ENCODE measurements at places on chromosomes 13 and 19.

DNA sequence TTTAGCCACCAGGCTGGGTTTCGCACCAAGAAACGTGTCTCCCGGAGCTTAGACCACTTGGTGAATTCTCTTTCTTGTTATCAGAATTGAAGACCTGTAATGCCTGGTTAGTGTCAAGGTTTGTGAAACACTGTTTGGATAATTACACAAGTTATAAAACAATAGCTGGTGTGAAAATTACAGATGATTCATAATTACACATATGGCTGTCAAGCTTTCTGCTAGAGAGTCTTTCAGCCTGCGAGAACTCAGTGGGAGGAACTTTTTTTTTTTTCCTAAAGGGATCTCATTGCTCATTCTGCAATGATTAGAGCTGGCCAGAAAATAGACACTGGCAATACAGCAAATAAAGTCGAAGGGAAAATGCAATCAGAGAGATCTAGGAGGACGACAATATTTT lies 13.4 kb upstream of the KLK4 start:
- DNase-seq, result no peak

DNA sequence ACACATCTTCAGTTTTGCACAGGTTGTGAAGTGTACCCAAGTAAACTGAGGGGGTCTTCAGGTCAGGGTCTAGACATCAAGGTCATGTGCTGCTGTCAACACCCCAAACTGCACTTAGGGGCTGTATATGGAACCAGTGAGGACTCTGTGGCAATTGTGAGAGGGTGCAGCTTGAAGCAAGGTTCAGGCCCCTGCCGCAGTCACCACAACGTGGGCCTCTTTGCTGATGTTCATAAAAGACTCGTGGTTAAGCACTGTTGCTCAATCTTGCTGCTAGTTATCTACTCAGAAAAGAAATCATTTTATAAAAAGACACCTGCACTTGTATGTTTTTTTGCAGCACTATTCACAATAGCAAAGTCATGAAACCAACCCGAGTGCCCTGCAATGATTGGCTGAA lies 907.4 kb downstream of the UQCRFS1 start:
- no peak for DNase-seq

GRCh38 chr19:13044231-13044836 lies 49.1 kb downstream of the NFIX start:
- no peak for DNase-seq

DNA sequence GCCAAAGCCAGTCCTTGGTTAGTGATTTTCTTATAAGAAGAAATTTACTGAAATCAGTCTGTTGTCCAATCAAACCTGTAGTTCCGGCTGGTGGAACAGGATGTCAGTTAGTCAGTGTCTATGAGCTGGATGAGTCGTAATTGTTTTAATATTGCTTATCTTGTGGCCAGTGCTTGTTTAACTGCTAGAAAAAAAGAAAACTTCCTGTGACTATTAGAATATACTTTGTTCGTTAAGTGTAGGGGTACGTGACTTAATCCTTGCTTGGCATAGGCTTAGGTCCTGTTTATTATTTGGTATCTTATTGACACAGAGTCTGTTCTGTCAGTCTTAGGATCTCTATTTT lies 1484.8 kb upstream of the MIR17HG start:
- no peak for DNase-seq

GRCh38 chr19:55105237-55105636 lies 12.2 kb downstream of the PPP1R12C start:
- DNase-seq, result no peak

GRCh38 chr13:113654591-113655345 lies 3.2 kb downstream of the ATP4B start:
- no peak for DNase-seq

DNA sequence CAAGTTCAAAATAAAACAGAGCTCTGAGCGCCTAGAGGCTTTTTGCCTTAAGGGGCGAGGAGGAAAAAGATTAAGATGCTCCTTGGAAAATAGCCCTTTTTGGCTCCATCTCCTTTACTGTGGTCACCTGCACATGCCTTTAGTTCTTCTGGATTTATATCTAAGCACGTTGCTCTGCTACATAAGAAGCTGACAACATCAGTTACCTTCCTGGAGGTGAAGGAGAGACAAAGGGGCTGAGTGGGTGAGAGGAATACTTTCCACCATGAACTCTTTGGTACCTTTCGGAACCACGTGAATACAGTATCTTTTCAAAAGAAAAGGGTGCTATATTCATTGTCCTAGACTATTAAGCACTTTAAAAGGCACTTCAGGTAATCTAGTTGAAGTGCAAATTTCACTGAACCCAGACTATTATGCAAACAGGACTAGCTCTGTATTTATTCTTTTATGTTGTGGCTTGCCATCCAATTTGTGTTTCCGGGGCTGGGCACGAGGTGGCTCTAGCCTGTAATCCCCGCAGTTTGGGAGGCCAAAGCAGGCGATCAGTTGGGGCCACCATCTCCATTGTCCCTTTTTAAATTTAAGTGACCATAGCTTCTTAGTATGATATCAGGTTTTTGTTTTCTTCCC lies 201.5 kb downstream of the TM9SF2 start:
- no peak for DNase-seq

DNA sequence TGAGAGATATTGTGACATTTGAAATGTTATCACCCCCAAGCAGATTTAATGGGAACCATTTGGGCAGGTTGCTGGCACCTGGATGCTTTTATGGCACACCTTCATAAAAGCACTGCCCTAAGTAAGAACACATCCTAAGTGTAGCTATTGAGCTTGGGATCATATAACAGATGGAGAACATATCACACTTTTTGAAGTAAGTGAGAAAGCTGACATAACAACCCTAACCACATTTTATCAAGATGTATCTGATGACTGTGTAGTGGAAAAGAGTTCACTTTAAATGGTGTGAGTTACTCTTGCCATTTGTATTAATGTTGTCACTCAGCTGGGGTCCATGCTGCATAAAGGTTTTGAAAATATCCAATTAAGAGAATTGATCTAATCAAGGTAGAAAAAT lies 287.9 kb downstream of the DCLK1 start:
- DNase-seq, result no peak

DNA sequence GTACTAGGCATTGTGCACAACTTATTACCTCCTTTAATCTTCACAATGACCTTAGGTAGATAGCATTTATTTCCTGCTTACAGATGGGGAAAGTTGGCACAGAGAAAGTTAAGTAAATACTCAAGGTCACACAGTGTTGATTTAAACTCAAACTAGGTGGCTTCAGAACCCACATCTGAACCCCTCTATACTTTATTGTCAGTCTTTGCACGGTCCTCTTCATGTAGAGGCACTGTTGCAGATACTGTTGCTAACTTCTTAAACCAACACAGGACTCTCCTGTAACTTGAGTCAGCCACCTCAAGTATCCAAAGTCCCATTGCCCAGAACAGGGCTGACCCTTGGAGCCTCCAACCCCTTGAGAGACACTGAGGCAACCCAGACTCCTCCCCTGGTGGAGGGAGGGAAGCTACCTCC lies 48.8 kb downstream of the FRY start:
- no peak for DNase-seq

- no peak for DNase-seq
Measured at GRCh38 chr19:15671237-15671821, 1.6 kb upstream of the CYP4F12 start.

GRCh38 chr13:94343243-94343585 lies 136.3 kb downstream of the DCT start:
- no peak for DNase-seq

DNA sequence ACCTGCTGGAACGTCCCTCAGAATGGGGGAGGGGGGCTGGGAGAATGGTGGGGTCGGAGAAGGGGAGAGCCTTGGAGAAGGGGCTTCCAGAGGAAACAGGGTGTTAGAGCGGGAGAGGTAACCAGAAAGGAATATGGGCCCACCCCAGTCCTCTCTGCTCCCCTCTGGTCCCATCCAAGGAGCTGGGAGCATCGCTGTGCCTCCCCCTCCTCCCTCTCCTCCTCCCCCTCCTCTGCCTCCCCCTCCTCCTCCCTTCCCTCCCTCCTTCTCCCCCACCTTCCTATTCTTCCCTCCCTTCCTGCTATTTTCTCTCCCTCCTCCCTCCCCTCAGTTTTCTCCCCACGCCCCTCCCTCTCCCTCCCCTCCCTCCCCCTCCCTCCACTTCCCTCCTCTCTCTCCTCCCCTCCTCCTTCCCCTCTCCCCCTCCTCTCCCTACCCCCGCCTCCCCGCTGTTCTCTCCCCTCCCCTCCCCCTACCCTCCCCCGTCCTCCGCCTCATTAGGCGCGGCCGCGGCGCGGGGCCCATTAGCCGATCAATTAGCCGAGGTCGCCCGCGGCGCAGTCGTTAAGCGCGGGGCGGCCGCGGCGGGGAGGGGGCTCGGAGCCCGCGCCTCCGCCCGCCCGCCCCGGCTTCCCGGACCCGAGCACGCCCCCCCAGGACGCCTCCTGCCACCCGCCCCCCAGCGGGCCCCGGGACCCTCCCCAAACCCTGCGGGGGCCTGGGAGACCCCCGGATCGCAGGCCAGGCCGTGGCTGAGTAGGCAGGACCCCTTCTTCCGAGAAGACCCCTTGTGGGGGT lies 15.4 kb downstream of the TLE5 start:
- no peak for DNase-seq

DNA sequence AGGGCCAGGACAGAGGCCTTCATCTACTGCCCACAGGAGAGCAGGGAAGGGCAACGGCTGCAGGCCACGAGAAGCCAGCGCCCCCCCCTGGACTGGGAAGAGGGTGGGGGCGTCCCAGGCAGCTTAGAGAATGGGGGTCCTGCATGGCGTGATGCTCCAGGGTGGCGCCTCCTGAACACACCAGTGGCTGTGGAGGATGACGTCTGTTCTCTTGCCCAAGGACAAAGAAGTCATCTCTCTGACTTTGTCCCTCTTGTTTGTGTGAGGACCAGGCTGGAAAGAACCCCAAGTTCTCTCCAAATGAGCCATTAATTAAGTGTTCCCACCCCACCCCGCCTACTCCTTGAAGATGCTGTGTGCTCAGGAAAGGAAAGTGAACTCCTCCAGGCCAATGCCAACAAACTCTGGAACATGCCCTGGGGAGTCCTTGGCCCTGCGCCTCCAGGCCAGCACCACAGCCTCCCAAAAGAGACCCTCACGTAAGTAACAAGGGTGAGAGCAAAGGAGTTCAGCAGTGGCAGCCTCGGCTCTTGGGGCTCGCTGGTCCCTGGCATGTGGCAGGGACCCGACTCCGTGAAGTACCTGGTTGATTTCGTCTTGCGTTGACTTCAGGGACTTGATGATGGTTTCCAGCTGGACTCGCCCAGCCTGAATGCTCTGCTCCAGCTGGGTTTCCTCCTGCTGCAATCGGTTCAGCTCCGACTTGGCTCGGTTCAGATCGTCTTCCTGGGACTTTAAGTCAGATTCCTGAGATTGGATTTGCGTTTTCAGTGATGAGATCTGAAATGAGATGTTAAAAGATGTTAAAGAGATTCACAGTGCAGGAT lies 68.4 kb downstream of the EPS15L1 start:
- no peak for DNase-seq

DNA sequence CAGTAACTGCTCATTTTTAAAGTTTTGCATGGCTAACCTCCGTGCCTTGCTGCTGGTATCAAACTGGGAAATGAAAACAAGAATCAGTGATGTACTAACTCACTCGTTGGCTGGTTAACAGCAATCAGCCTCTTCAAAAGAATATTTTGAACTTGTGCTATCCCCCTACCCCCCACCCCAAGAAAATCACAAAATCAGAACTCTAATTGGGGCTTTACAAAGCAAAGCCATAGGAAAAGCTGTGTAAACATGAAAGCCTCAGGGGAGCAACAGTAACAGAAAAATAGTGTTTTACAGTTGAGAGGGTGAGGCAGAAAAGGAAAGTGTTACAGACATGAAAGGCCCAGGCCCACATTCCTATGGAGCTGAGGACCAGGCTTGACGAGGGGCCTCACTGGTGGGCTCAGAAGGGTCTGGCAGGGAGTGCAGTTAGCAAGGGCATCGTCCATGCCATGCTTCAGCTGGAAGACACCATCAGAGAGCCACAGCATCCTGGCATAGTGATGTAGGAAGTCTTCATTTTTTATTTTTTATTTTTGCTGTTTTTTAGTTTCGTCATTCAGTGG lies 217.6 kb downstream of the PCCA start:
- DNase-seq, result no peak

DNA sequence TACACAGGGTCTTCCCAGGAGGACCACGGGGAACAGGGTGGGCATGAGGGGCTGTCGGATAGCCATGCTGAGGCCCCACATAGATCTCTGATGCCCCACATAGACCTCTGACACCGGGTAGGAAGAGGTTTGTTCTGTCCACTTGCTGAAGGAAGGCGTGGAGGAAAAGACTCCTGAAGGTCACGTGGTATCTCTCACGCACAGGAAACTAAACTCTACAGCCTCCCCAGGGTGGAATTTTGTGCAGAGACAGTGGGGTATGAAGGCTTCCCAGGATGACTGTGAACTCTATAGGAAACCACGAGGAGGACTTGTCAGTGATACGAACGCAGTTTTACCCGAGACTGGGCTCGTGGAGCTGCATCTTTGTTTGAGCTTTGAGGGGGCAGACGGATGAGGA lies 2.8 kb downstream of the EVI5L start:
- DNase-seq, result no peak

DNA sequence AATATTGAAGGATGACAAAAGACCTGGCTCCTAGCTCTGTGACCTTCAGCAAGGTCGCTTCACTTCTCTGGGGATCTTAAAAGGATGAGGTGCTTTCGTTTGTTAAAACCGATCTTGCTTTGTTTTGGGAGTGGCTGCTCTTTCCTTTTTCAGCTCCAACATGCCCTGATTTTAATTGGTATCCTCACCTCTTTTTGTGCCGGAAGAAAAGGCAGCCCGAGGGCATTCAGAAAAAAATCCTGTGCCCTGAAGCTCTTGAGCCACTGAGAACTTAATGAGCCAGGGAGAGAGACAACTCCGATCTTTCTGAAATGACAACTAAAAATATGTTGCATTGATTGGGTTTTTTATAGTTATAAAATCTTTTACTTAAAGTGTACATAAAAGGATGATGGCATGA lies 19.4 kb downstream of the CLDN10 start:
- no peak for DNase-seq

DNA sequence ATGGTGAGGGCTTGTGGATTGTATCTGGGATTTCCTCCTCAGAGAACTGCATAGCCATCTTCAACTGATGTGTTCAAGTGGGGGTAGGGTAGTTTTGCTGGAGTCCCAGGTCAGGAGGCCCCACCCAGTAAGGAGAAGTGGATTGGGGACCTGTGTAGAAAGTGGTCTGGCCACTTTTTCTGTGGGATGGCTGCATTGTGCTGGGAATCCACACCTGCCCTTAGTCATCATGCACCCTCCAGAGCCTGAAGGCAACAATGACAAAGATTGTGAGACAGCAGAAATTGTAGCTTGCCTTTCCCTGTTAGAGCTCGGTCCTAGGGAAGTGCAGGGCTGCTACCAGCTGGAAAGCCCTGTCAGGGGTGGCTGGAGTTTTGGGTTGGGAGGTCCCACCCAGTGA lies 255.4 kb downstream of the NDFIP2 start:
- DNase-seq, result no peak

GRCh38 chr13:104460554-104460953 lies 1394.3 kb upstream of the SLC10A2 start:
- no peak for DNase-seq

Data from stimulated activated CD4-positive, alpha-beta T cell treated with anti-CD3 and anti-CD28 coated beads, Interleukin-1b, Interleukin-23, amount 100 ng/mL, for 1 hour (primary cell).